NCI-H1048 (cell line): ENCODE measurements at places on chromosomes 5 and 9.

GRCh38 chr5:72501488-72501887 lies 5.7 kb downstream of the ZNF366 start:
- DNase-seq = no peak

- no peak for DNase-seq
These were observed 822 bp downstream of the RASEF start for GRCh38 chr9:83061990-83062650.

DNA sequence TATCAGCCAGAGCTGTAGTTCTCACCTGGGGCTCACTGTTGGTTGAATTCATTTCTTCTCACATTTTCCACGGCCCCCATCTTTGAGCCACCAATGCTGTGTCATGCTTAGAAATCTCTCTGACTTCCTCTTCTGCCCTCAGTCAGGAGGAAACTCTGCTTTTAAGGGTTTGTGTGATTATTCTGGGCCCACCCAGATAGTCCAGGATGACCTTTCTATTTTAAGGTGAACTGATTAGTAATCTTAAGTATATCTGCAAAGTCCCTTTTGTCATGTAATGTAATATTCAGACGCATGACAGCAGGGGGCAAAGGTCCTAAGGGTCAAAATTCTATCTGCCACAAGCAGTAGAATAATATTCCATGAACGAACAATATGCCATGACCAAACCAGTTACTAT lies 88.4 kb downstream of the AK8 start:
- DNase-seq = no peak

- DNase-seq = no peak
These were observed at the start of gene ELAVL2 for GRCh38 chr9:23826120-23826629. TSS of gene ELAVL2 (minus strand) at chr9:23826240. CDS start at chr9:23762234, 64,006 bp downstream.

GRCh38 chr5:167923396-167923795 lies 368.0 kb upstream of the WWC1 start:
- no peak for DNase-seq

- no peak for DNase-seq
These were observed 126.4 kb downstream of the DOCK2 start for GRCh38 chr5:169763376-169764017.

DNA sequence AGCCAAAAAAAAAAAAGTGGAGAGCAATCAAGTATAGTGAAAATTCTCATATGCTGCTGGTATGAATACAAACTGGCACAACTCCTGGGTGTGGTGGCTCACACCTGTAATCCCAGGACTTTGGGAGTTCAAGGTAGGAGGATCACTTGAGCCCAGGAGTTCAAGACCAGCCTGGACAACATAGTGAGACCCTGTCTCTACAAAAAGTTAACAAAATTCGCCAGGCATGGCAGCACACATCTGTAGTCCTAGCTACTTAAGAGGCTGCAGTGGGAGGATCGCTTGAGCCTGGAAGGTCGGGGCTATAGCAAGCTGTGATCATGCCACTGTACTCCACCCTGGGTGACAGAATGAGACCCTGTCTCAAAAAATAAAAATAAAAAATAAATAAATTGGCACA lies 51.7 kb downstream of the FNIP1 start:
- DNase-seq = no peak

GRCh38 chr9:129496473-129497004 lies 124.4 kb downstream of the C9orf50 start:
- DNase-seq = peak; percentile 72

GRCh38 chr9:91033797-91034196 lies 232.2 kb downstream of the SYK start:
- DNase-seq = no peak

GRCh38 chr5:82562696-82563240 lies 284.6 kb upstream of the RPS23 start:
- no peak for DNase-seq

GRCh38 chr5:140135127-140135526 lies 9.4 kb downstream of the IGIP start:
- DNase-seq = no peak

DNA sequence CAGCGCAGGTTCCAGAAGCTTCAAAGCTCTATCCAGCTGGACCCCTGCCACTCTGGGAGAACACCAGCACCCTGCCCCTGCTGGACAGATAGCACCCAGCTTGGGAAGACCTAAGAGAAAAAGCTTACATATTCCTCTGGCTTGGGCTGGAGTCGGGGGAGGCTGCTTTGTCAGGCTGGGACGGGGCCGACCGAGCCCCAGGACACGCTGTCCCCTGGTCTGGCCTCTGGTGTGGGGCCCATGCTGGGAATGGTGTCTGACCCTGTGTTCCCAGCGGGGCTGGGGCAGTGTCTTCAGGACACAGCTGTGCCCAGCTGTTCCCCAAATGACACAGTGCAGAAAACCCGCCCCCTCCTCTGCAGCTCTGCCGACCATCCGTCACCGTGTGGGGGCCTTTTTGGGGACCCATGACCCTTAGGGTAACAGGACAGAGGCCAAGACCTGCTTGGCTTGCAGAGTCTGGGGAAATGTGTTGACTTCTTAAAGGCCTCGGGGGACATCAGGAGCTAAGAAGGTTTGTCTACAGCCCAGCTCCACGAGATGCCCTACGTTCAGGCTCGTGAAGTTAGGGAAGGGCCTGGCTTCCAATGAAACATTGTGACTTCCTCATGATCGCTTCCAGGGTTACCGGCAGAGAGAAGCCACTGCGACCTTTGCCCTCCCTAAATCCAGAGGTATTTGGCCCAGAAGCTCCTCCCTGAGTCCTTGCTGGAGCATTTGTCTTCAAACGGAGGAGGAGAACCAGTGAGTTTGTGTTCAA lies 20.4 kb upstream of the SLC2A6 start:
- no peak for DNase-seq

DNA sequence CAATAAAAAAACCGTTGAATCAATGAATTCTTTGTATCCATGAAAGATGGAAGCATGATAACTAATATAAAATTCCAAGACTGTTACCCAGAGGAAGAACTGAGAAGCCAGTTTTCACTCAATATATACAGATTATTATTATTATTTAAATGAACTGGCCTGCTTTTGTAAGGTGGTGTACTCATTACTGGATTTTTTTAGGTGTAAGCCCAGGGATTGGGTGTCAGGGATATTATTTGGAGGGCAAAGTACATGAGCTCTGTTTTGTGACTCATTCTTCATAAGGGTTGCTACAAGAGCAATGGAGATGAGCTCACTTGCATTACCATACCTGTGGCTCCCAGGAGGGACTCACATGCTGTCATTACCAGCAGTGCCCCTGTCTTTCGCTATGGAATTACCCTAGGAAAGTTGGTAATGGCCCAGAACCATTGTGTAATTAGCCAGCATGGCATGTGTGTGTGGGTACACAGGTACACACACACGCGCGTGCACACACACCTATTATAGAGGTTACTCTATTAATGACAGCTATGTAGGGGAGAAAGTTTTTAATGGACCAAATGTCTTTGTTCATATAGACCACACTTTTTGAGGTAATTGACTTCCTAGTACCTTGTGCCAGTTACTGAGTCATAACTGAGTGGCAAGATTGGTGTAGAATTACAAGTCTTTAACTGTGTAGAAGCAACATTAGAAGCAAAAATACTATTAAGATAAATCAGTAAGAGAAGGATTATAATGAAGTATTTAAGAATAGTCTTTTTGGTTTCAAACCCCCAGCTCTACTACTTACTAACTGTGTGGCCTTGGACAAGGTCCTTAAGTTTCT lies 143.4 kb downstream of the GDNF start:
- DNase-seq = no peak

- DNase-seq = no peak
These were observed 92.5 kb downstream of the ROR2 start for GRCh38 chr9:91857291-91858212.

DNA sequence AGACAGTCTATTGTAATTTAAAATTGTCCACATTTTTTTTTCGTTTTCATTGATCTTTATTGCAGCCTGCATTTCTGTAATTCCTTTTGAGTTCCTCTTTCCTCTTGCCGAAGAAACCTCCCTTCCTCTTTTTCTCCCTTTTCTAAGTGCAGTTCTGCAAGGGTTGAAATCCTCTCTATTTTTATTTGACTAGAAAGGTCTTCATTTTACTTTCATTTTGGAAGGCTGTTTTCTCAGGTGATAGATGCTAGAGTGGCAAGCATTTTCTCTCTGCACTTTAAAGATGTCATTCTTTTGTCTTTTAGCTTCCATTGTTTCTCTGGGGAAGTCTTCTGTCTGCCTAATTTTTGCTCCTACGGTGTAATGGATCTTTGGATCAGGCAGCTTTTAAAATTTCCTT lies 248.5 kb downstream of the SMARCA2 start:
- no peak for DNase-seq
